ENCODE measurements at places on chromosomes 12 and 14.

GRCh38 chr14:32372154-32372553, 43.1 kb downstream of the AKAP6 start:
- no peak for DNase-seq

DNA sequence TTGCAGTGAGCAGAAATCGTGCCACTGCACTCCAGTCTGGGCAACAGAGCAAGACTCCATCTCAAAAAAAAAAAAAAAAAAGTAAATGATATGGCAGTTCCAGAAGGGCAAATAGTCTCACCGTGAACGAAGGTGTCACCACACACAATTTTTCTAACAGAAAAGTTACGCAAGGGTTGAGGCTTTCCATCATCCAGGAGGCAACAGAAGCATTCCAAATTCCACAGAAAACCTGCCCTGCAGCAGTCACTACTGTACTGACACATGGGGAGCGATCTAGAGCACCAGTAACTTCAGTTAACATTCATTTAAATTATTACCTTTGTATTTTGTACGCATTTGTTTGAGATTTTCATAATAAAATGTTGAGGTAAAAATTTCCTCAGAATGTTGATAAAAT, 24.8 kb downstream of the TMCC3 start:
- DNase-seq = no peak

GRCh38 chr12:2959505-2960389, 550 bp downstream of the TEAD4 start:
- peak; percentile 36 for DNase-seq

GRCh38 chr12:110282300-110282860, 1.3 kb downstream of the ATP2A2 start:
- no peak for DNase-seq

DNA sequence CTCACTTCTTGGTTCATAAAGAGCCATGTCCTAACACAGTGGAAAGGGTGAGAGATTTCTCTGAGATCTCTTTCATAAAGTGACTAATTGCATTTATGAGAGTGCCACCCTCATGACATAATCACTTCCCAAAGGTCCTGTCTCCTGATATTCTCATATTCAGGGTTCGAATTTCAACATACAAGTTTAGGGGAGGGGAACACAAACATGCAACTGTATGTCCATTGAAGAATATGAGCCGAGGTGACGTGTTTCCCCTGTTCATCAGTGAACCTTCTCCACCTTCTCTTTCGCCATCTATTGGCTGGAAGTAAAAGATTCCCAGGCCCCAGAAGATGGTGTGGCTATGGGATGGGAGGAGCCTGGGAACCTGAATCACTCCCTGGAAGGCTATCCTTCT, 354.2 kb upstream of the ATP2B1 start:
- DNase-seq = no peak

- peak; percentile 46 for DNase-seq
Observed at GRCh38 chr12:112988224-112988623, 9.9 kb downstream of the OAS2 start.

DNA sequence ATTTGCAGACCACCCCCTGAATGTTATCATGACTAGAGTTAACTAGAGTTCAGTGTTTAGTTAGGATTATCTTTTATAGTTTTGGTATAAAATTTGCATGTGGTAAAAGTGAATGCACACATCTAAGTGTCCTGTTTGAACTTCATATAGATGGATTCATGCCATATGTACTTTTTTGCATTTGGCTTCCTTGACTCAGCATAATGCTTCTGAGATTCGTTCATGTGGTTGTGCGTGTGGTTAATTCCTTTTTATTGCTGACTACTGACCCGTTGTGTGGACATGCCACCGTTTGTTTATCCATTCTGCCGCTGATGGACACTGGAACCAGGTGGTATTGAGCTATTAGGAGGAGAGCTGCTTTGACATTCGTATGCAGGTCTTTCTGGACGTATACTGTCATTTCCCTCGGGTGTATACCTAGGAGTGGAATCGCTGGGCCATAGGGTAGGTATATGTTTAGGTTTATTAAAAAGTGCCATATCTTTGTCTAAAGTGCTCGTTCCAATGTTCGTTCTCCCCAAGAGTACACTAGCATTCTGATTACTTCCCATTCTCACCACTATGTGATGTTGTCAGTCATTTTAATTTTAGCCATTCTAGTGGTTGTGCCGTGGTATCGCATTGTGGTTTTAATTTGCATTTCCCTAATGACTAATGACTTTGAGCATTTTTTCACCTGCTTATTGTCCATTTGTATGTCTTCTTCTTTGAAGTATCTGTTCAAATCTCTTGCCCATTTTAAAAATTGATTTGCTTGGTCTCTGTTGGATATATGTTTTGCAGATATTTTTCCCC, 37.7 kb downstream of the RIN3 start:
- DNase-seq = peak; percentile 82

- peak; percentile 80 for DNase-seq
Observed at GRCh38 chr12:108884116-108885012, 4.5 kb downstream of the DAO start.

- no peak for DNase-seq
Observed at GRCh38 chr12:75047885-75048525, 161.6 kb downstream of the KCNC2 start.

- DNase-seq = no peak
Observed at GRCh38 chr12:92504594-92504981, 198.2 kb upstream of the PLEKHG7 start.

GRCh38 chr14:24280797-24281460, 9.5 kb upstream of the RABGGTA start:
- DNase-seq = no peak

- DNase-seq = no peak
Observed at GRCh38 chr14:91402348-91402747, 15.3 kb downstream of the CCDC88C start.

- no peak for DNase-seq
Observed at GRCh38 chr14:76880449-76880848, 54.2 kb downstream of the LRRC74A start.

DNA sequence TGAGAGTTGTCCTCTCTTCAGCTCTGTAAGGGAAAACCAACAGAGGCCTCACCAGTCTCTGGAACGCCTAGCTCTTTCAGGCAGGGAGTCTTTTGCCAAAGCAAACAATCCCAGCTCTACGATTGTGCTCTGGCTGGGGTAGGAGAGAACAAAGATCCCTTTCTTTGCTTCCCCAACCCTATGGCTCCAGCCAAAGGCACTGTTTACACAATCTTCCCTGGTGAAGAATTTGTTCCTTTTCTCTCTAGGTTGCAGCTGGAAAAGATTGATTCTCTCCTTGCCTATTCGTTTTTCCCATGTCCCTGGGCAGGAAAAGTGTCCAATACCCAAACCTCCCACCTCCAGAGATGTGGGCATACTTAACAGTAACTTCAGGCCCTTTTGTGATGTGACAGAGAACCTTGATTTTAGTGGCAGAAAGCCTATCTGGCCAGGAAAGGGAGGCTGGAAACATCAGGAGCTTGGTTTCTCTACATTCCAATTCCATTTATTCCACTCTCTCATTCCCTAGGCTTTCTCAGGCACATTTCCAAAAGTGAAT, 16.8 kb downstream of the ATP5MC2 start:
- no peak for DNase-seq

DNA sequence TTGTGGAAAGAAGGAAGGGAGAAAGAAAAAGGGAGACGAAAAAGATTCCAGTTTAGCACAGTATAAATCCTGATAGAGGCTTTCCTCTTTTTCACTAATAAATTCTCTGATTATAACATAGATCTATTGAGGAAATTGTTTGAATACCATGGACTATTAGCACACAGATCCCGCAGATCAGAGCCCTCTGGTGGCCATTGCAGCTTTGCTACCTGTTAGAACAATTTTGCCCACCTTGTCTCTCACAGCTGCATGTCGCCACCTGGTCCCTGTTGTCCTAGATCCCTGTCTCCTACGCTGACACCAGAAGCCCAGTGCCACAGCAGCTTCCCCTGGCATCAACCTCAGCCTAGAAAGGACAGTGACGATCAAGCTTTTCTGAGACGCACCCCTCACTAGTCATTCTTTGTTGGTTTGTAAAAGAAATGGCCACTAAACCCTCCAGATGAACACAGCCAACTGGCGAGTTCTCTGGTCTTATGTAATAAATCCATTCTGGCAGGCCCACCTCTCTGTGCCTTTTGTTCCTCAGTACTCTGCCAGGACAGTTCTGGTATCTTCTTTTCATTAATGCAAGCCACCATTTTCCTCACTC, 9.9 kb downstream of the GPHB5 start:
- DNase-seq = peak; percentile 55

DNA sequence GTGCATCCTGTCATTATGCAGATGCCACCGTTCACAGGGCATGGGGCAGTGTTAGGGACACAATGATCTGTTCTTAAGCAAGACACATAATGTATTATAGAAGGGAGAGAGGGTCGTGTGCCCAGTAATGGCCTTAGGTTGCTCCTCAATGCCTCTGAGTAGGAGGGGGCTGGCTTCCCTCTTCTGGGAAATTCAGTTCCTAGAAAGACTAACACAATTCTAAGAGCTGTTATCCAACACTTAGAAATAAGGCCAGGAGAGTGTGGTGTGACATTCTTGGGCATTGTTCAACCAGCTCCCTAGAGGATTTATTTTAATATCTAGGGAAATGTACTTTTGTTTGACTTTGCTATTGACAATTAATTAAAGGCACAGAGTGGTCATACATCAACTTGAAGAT, 118.5 kb downstream of the ADCK1 start:
- DNase-seq = no peak

DNA sequence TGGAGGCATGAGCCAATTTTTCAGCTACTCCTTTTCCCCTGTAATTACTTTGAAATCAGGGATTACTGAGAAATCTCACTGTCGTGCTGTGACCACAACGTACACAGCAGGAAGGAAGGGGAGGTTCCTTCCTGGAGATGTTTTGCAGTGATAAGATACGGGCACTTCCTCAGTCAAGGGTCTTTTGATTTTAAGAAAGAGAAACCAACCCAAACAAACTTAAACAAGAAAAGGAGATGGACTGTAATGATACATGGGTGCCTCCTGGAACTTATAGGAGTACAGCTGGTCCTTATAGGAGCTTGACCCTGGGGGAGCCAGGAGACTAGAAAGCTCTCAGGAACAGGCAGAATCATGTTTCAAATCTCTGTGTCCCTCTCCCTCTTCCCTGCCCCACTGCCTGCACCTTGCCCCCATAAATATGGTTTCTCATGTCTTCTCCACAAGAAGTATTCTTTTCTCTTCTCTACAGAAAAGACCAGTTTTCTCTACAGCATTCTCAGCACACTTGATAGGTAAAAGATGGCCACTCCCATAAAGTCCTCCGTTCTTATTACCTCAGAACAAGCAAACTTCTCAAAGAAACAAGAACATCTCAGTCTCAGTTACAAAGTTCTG, 281.1 kb upstream of the AMIGO2 start:
- peak; percentile 16 for DNase-seq

DNA sequence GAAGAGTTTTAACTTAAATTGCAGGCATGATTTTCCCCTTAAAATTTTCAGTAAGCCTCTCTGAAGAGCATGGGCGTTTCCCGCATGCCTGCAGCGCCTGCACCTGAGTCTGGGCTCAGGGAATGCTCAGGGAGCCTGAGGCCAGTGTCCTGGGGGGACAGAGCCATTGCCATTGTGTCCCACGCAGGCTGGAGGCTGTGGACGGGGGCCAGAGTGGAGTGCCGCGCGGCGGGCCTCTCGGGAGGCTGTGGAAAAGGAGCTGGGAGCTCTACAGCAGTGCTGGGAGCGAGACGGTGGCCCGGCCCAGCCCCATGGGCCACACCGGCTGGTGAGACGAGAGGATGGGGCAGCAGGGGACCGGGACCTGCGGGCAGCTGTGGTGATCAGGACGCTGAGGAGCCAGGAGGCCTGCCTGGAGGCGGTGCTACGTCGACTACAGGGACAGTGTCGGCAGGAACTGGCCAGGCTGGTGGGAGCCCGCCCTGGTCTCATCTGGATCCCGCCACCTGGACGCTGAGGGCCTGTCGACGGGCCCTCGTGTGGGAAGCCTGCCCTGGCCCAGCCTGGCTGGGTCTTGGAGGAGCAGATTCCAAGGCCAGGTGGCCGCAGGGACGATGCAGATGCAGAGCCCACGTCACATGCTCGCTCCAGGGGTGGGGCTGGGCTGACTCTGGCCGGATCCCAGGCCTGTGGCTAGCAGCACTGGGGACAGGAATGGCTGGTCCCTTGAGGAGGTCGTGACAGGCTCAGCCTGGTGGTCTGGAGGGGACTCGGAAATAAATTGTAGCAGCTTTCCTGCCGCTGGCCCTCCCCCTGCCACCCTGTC, 7.6 kb downstream of the TEDC1 start:
- DNase-seq = no peak

GRCh38 chr14:98966475-98967162, 305.4 kb downstream of the BCL11B start:
- no peak for DNase-seq

DNA sequence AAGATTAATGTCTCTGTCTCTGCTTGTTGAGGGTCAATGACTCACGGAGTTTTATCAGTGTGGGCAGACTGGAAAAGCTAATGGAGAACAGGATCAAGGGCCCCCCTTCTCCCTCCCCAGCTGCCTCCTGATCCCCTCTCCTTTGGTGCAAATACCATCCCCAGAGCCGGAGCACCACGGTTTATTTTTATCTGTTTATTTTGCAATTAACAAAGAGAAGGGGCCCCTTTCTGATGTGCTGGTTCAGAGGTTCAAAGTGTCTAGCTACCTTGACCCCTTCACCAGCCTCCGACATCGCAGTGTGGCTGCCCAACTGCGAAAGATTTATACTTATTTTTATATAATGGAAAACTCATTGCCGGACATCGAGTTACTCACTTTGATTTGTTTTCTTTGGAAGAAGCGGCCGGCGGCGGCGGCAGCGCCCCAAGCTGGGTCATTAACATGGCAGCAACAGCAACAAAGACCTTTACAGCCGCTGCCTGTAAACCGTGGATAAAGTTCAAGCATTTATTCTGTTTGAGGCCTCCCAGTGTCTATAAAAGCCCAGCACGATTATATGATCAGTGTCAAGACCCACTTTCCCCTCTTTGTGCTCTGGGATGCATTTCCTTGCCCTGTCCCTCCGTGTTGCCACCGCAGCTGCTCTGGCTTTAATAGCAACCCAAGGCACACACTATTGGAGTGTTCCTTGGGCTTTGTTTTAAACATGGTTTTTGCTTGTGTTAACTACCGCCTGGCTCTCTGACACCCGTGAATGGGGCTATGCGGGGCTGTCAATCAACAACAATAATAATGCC, 47.4 kb upstream of the PARP11 start:
- no peak for DNase-seq

GRCh38 chr14:63860146-63860545, 7.3 kb downstream of the SYNE2 start:
- no peak for DNase-seq

- no peak for DNase-seq
Observed at GRCh38 chr12:62739266-62740015, 195.5 kb downstream of the PPM1H start.

DNA sequence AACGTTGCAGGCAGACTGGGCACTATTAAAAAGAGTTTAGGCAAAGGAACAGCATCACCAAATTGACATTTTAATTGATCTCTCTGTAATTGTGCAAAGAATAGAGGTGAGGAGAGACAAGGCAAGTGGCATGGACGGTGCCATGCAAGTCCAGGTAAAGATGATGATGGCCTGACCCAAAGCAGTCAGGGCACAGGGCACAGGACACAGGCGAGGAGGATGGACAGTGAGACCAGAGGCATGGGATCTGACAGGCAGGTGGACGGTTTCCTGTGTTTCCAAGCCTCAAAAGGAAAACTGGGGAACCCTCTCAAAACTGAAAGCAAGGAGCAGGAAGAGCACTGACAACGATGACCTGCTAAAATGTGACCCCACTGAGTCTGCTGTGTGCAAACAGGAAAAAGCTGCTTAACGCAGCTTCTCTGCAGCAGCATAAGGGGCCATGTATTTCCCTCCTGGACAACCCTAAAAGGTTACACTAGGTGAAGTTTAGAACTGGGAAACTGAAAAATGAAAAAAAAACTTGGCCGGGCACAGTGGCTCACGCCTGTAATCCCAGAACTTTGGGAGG, 50.9 kb downstream of the CLIP1 start:
- DNase-seq = no peak

Data from GM12865 (cell line).